ENCODE measurements at places on chromosomes 7 and 10.
A peak's percentile ranks its signal among the peaks of the same experiment; 100 is the strongest.

GRCh38 chr7:6589151-6589828, 531 bp upstream of the INTS15 start:
- no peak for DNase-seq

DNA sequence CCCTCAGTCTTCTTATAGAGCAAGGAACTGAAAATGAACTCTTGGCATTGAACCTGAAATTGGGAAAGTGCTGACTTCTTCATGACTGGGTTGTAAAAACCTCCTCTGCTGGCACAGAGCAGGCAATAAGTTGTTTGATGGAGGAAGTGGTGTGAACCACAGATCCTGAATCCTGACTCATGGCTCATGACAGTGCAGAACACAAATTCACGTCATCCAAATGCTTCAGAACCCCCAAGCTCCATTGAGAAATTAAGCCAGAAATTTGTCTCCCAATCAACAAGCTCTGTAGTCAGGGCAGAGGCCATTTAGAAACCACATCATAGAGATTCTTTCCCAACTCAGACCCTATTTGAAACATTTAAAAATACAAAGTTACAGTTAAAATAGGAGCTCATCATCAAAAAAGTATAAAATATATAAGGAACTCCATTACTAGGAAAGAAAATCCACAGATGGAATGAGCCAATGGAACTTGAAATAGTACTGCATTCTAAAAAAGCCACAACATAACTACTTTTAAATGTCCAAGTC, 10.3 kb upstream of the STK17A start:
- no peak for DNase-seq

- no peak for DNase-seq
Measured at GRCh38 chr10:132319853-132320653, 11.9 kb upstream of the LRRC27 start.

DNA sequence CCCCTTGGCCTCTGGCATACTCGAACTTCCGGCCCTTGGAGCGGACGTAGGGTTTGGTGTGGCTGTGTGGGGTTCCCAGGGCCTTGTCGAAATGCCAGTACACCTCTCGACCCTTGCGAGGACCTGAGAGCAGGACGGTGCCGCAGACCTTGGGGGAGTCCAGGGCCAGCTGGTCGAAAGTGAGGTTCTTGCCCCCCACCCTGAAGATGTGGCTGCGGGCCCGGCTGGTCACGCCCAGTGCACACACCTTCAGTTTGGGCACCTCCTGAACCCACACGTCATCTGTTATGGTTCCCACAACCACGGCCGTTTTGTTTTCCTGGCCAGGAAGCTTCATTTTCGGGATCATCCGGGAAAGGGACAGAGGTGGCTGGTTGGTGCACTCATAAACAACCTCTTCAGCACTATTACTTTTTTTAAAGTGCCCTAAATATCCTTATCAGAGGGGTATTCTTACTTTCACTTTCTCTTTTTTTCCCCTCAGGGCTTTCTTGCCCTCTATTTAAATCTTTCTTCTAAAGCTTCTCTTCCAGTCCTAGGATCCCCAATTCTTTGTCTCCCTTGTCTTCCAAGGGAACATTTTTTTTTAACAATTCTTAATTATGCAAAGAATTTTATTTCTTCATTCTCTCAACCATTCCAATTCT, 44.9 kb upstream of the FAM3C start:
- no peak for DNase-seq

DNA sequence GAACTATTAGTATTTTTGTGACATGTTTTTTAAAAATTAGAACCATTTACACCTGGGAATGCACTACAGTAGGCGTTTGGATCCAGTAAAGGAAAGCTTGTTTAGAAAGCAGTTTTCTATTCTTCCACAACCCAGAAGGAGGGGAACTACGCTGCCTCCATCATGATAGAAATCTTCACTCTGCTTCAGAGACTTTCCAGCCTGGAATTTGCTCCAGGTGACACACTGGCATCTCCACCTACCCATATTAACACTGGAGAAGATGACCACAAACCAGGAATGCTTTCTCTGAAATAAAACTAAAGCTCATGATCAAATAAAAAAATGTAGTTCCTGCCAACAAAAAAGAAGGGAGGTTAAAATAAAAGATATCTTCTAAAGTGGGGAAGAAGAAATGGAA, 66.3 kb downstream of the ARHGAP22 start:
- DNase-seq: no peak

GRCh38 chr10:43627942-43628341, 20.7 kb downstream of the ZNF32 start:
- no peak for DNase-seq

- DNase-seq: no peak
Measured at GRCh38 chr10:132381741-132382140, 15.3 kb upstream of the PWWP2B start.

DNA sequence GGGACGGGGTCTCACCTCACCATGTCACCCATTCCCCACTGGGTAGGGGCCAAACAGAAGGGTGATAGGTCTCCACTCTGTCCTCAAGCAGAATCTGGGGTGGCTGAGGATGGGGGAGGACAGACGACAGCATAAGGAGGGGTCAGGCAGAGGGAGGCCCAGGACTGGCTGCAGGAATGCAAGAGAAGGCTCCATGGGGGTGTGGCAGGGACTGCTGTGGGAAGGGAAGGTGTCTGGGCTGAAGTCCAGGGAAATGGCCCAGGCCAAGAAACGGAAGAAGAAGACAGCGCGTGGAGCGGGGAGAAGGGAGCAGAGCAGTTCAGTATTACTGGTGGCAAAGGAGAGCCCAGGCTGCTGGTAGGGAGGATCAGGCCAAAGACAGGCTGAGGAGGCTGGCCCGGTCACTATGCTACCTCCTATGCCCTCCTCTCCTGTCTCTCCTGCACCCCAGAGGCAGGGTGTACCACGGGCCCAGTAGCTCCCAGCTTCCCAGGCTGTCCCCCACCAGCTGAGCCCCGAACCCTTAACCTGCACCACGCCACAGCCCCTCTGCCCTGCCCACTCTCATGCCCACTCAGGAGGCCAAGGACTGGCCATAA, 60.9 kb downstream of the GRB10 start:
- DNase-seq: no peak

GRCh38 chr7:82210416-82211184, 233.0 kb downstream of the CACNA2D1 start:
- DNase-seq: no peak

DNA sequence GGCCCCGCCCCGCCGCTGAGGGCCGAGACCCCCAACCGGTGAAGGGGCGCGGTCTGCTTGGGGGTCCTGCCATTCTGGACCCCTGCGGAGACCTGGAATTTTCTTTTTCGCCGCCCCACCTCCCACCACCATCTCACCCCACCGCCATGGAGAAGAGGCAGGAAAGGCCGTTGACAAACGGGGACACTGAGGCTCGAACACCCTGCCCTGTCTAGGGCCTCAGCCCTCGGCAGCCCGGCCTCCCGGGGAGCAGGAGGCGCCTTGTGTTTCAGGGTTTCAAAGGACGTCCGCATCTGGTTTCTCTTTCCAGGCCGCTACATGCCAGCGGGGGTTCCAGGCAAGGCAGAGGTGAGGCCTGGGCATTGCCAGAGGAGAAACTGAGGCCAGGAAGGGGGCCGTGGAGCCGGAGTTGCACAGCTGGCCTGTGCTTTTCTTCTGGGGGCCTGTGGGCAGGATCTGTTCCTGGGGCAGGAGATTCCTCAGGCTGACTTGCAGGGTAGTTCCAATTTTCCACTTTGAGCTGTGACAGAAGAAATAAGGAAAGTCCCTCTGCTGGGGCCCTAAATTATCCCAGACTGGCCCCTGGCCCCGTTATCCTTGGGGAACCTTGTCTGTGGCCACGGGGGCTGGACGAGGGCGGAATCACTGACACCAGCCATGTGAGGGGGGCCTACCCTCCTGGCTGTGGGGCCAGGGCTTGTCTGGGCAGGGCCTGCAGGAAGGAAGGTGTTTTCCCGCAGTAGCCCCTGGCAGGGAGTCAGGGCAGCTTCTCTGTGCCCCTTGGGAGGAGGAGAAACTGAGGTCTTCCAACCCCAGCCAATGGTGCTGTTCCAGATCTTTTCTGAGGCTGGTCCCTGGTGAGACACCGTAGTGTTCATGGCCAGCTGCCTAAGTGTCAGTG, 900 bp upstream of the MICALL2 start:
- no peak for DNase-seq

DNA sequence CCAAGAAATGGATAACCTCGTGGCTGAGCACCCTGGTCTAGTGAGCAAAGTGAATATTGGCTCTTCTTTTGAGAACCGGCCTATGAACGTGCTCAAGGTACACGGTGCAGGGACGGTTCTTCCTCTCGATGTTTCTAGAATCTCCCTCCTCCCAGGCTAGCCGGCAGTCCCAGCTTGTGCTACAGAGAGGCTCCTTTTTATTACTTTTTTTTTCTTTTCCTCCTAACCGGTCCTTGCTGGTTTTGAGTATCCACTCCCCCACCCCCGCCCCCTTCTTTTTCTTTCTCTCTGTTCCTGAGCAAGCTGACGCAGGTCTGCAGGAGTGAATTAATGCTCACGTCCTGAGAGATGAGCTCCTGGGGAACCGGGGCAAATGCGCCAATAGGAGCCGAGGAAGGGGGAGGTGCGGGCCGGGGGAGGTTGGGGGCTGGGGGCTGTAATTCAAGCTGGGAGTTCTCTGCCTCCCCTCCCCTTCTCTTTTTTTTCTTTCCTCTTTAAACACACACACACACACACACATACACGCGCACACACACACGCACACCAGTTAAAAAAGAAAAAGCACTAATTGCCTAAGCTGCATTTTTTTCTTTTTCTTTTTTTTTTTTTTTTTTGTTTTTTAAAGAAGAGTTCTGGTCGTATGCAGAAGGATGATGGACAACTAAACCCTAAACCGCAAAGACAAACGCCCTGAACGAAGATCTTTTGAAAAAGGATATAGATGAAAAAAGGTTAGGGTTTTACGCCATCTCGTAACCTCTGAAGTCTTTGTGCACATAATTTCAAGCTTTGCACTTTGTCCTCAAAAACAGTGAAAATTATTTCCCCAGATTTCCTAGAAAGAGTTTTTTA, 6.6 kb downstream of the CPA2 start:
- DNase-seq: peak; percentile 82

- DNase-seq: no peak
Measured at GRCh38 chr7:107989618-107990373, 13.2 kb downstream of the LAMB1 start.

DNA sequence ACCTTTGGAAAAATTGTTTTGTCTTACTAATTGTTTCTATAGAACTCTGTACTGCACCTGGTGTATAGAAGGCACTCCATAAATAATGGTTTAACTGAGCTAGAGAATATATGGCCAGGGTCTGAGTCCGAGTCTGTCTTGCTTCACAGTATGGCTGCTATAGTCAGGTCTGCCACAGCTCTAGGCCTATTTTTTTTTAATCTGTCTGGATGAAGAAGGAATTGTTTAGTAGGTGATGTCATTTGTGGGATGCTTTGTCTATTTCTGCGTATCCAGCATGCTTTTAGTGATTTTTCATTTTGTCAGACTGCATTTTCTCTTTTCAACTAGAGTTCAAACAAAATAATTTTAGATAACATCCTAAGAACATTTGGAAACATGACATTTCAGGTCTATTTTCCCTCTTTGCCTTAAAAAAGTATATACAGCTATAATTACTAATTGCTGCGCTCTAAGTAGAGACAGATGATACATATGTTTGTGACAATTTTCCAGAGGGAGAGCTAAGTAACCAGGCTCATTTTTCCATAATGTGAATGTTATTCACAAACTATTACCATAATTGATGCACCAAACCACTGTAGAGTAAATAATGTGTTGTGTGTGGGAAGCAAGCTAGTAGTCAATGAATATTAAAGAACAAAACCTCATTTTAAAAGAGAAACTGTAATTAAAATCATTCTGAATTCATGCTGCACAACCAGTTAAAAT, 361.7 kb downstream of the AUTS2 start:
- no peak for DNase-seq

DNA sequence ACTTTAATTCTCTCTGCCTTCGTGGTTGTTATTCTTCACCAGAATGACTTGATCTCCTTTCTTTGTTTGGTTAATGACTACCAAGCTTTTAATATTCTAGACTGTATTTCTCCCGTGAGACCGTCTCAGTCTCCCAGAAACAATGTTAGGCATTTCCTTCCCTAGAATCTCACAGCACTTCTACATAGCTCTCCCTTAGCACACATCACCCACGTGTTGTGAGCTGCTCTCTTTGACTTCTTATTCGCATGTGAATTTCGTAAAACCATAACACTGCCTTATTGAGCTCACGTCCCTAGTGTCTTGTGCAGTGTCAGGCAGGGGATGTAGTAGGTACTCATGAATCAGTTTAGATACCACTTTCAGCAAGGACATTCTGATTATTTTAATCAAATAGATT, 57.5 kb upstream of the MGAM2 start:
- DNase-seq: no peak

DNA sequence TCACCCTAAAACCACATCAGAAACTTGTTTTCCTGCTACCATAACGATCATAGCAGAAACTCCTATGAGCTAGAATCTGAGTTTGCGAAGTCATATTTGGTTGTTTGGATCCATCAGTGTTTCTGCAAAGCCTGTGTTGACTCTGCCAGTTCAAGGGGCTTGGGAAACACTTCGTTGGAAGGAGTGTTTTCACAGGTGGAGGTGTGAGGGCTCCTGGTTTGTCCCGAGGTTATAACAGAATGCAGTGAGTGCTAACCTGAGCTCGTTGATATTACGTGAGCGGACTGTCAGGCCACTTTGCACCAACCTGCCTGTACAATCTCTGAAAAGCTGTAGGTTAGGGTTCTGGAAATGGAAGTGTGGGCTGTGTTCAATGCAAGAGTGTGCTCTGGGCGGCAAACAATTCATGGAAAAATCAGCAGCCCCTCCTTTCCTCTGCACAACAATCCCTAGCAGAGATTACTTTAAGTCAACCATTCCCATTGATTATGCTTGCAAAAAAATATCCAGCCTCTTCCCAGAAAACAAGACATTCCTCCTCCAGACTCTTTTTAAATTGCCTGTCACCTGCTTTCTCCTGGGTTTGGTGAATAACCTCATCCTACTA, 622.0 kb downstream of the TYW1 start:
- DNase-seq: no peak

GRCh38 chr7:18962031-18962430, 155.4 kb downstream of the TWIST1 start:
- DNase-seq: no peak

DNA sequence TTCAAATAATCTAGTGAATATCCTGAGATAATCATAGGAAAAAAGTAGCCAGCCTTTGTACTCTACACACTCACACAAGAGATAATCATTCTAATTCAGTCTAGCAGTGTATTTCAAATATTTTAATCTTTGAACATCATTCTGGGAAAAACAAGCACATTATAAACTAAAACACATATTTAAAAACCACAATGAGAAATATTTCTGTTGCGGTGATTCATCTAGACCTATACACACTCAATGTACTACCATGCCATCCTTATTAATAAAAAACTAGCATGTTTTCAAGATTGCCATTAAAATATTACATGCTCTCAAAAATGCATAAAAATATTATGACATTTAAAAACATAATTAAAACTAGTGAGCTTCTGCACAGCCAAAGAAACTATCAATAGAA, 11.8 kb downstream of the COG5 start:
- DNase-seq: no peak

GRCh38 chr7:158779061-158780000, 50.0 kb downstream of the ESYT2 start:
- DNase-seq: no peak

All from nephron progenitor cell (in vitro differentiated cells).